ENCODE measurements at places on chromosomes 12 and 14.

DNA sequence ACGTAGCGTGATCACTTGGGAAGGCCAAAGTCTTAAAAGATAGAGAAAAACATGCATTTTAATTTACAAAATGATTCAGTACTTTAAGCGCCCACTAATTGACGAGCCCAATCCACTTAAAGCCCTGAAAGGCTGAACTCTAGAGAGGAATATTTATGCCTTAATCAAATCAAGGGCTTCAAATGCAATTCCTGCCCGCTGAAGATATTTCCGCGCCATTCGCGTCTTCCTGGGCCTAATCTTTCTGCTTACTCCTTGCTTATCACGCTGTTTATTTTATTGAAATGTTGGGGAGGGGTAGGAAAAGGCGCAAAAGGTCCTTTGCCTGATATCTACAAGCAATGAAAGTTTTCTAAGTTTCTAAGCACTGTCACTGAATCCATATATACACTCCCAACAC lies 4.0 kb downstream of the TBX3 start:
- no peak for DNase-seq

DNA sequence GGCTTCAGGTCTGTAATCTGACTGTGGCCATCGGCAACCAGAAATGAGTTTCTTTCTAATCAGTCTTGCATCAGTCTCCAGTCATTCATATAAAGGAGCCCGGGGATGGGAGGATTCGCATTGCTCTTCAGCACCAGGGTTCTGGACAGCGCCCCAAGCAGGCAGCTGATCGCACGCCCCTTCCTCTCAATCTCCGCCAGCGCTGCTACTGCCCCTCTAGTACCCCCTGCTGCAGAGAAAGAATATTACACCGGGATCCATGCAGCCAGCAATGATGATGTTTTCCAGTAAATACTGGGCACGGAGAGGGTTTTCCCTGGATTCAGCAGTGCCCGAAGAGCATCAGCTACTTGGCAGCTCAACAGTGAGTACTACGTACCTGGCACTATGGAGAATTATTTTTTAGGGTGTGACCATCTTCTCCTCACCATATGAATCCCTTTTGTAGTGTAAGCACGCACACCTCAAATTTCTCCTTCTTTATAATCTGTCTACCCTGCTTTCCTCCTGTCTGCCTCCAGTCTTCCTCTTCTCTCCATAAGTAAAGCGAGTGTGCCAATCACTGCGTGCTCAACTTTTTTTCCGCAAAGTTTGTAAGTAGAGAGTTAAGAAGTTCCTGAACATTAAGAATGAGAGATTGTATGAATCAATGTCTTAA lies at the start of gene TPH2:
Gene TPH2 (plus strand): TSS at position 118 of the 658 bp plus-strand sequence. CDS start 142 bp downstream, at position 260.
- no peak for DNase-seq

GRCh38 chr12:118136559-118137003 lies 657 bp downstream of the PEBP1 start:
- no peak for DNase-seq

DNA sequence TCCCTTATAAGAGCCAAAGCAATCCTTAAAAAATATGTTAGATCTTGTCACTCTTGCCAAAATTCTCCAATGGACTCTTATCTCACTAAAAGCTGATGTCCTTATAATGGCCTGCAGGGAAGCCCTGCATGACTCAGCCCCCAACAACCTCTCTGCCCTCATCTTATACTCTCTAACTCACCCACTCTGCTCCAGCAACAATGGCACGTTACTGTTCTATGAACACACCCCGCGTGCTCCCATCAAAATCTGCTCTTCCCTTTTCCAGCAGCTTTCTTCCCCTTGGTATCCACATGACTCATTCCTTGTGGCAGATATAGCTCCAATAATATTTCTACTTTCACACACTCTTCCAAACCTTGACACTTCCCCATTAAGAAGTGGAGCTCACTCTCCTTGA lies 108.1 kb downstream of the DENND5B start:
- no peak for DNase-seq

- no peak for DNase-seq
These were observed 157.3 kb upstream of the NOS1 start for GRCh38 chr12:117518594-117519270.

Data from NCI-H1694 treated with DMSO at 0.1 percent for 48 hours (cell line).